Progenitor cell of endocrine pancreas (in vitro differentiated cells): ENCODE measurements at places on chromosomes 16 and 17.

GRCh38 chr17:1058423-1059130 is 61.6 kb downstream of the TIMM22 start:
- no peak for DNase-seq

GRCh38 chr16:85134789-85135142 is 22.5 kb upstream of the CIBAR2 start:
- no peak for DNase-seq

DNA sequence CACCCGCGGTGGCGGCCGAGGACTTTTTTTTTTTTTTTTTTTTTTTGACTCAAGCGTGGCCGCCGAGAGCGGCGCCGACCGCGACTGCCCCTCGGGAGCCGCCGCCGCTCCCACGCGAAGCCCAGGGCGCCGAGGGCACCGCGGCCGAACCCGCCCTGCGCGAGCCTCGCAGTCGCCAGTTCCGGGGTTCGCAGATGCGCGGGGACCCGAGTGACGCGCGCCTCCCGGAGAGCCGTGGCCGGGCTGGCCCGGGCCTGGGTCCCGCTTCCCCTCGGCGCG is 1.1 kb downstream of the METRNL start:
- no peak for DNase-seq

DNA sequence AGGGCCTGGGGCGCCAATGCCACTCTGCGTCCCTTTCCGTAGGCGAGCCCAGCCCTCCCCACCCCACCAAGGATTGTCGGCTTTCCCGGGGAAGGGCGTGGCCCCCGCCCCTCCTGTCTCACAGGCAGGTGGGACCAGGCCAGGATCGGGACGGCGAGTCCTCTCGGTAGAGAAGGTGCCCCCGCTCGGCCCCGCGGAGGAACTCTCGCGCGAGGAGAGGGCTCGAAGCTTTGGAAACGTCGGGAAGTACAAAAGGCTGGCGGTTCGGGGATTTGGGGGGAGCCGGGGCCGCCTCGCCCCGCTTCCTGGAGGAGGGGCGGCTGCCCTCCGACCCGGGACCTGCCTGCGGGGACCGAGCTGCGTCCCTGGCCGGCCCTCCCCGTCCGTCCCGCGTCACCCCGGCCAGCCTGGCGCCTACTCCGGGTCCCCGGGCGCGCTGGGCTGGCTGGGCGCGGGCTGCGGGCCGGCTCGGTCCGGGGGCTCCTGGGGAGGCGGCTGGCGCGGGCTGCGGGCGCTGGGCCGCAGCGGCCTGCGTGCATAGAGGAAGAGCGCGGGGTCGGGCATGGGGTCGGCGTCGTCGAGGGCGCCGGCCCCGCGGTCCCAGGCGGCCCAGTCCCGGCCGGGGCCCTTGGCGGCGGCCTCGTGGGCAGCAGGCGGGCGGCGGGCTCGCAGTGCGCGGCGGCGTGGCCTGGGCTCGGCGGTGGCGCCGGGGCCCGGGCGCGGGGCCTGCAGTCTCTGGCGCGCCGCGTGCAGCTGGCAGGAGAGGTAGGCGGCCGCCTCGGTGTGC is 12.6 kb upstream of the CLUH start:
- no peak for DNase-seq
